ENCODE measurements at places on chromosomes 16 and 17.

GRCh38 chr17:57369509-57369945, 113.2 kb downstream of the MSI2 start:
- DNase-seq, result no peak

DNA sequence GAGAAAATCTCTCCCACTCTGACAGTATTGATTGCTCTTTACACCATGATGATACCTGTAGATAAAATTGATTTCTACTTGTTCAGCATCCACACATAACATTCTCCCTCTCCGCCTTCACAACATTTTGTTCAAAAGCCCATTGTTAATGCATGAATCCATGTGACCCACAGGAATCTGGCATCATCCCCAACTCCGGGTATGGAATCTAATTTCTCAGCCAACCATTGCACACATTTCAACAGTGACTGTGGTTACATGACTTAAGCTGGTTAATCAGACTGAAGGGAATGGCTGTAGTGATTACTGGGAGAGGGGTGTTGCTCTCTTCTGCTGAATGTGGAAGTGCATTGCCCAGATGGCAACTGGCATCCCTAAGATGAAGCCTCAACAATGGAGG, 161.4 kb upstream of the C16orf82 start:
- DNase-seq, result no peak

DNA sequence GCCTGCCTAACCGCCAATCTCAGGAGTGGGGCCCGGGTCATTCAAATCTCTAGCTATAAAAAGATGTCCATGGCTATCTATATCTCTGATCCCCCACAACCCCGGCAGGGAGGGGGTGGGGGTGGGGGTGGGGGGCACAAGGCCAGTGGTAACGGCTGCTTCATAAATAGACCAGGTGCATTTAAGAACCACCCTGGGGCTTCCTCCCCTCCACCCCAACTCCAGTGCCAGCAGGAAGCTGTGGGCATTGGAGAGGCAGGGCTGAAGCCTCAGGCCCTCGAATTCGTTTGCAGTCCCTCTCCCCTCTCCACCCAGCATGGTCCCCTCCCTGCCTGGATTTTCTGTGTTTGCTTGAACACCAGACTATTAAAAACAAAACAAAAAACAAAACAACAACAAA, 56.0 kb downstream of the RAP1GAP2 start:
- DNase-seq, result no peak

- DNase-seq, result no peak
These were observed 32.5 kb upstream of the TNRC6C start for GRCh38 chr17:77925831-77926543.

DNA sequence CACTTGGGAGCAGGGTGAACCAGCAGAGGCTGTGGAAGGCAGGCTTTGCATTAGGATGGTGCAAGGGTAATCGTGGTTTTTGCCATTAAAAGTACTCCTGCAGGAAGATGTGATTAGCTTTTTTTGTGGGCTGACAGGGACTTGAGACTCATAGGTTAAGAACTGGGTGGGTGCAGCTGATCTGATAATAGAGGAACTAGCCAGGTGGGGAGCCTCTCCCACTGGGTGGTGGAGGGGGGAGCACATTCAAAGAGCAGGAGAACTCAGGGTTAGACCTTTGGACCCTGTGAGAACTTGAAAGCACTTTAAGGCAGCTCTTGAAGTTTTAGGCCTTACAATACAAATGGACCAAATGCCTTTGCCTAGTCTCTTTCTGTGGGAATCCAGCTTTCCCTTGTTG, 32.4 kb downstream of the CCL4 start:
- no peak for DNase-seq

DNA sequence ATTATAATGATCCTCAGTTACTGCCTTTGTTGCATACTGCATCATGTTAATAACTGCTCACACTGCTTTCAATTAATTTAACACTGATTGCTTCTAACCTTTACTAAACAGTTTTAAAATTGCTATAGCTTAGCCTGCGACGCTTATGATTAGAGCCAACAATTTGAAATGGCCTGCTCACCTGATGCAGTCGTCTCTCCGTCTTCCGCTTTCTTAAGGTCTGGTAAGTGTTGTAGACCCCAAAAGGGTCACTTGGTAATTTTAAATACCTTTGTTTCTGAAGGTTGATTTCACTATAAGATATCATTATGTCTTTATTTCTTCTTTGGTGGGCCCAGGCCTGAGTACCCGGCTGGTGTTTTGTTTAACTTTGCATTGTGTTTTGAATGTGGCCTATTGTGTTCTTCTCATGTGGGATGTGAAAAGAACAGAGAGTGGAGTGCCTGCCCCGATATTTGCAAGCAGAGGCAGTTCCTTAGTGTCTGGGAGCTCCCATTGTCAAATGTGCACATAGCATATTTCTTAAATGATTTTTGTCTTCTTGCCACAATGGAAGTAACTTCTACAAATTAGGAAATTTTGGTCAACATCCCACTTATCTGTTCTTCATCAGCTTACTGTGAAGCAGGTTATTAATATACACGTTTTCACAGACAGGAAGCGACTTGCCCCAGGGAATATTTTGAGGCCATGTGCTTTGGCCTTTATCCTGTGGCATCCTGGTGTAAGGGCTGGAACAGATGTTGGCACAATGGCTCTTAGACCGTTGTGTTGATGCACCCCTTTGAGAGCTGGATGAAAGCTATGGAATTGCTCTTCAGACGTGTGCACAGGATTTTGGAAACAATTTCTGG, 2.9 kb downstream of the PHKB start:
- no peak for DNase-seq

DNA sequence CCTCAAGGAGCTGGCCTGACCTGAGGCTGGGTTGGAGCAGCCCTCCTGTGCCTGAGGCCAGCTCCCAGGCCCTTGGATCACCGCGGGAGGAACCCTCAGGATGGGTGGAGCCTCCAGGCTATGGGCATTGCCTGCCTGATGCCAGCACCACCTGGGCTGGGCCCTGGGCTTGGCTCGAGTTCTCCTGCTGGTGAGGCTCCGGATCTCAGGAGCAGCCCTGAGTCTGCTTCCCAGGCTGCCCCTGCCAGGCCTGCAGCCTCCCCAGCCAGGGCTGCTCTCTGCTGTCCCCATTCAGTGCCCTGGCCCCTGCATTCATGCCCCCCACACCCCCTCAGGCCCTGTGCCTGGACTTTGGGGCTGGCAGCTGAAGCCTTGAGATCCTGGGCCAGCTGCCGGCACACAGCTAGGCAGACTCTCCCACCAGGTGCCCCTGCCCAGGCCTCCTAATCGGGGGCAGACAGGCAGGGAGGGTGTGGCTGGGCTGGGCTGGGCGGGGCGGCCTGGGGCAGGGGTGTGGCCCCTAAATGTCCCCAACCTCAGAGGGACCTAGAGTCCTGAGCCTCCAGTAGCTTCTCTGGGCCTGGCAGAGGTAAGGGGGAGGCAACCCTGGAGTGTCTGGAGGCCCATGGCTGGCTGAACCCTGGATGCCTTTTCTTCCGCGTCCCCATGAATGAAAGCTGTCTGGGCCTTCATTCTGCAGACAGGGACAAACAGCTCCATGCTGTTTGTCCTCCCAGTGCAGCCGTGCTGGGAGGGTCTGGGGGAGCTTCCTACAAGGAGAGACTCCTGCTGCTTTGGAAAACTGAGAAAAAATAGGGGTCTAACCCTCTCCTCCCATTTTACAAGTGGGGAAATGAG, 1.1 kb upstream of the PIGQ start:
- no peak for DNase-seq

DNA sequence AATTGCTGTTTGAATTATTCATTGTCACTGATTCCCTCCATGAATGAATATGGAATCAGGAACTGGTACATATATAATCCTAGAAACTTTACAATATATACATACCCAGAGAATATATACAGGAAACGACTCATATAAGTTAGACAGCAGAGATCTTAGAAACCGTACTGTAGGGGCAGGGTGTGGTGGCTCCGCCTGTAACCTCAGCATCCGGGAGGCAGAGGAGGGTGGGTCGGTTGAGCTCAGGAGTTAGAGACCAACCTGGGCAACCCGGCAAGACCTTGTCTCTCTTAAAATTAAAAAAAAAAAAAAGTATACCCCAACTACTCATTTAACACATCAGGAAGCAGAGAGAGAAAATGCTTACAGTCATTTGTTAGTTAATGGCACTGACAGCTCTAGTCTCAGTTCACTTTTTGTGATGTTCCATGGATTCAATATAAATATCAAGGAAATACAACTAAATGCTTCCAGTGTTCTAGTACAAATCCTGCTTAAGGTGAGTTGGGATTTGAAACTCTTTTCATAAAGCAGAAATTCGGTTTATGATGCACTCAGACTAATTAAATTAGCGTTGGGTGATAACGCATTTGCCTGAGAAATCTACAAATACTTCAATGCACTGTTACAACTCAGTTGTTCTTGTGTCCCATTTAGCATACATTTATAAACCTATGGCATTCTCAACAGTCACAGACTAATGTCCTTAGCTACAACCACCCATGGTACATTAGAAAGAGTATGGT, 5.6 kb downstream of the GLG1 start:
- DNase-seq, result peak; percentile 64

DNA sequence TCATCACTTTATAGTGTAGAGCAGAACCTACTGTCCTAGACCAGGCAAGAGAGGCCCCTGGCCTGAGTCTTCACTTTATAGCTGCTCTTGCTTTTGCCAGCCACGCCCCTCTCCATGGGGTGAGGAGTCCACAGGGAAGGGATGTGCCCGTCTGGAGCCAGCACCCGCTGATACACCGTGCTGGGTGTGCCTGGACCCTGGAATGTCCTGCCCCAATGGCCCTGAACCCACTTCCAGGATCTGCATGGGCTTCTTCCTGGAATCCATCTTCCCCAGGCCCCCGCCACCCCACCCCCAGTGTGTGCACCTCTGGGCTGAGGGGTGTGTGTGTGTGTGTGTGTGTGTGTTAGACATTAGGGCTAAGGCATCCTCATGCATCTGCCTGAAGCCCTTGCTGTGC, 44.9 kb downstream of the MEOX1 start:
- no peak for DNase-seq

DNA sequence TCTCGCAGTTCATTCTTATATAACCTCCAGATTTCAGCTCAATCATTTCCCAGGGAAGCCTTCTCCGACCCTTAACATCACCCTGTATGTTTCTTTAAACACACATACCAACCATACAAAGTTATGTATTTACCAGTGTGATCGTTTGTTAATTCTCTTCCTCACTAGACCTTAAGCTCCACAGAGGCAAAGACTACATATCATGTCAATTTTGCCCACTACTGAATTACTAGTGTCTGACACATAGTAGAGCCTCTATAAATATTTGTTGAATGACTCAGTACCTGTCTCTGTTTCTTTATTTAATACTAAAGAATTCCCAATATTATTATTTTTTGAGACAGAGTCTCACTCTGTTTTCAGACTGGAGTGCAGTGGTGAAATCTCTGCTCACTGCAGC, 137.2 kb downstream of the SHISA9 start:
- DNase-seq, result no peak

DNA sequence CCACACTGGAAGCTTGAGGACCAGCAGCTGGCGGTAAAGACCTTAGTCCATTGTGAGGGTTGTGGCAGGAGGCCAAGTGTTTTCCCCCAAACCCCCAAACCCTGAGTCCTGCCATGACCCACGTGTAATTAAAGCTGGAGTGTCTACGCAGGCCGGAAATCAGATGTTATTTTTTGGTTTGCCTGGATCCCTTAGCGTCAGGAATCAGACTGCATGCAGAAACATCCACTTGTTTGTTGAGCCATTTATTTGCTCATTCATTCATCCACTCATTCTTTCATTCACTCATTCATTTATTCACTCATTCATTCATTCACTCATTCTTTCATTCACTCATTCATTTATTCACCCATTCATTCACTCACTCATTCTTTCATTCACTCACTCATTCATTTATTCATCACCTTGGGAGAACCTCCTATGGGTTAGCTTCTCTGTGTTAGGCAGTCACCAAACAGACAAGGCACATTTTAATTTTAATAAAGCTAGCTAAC, 313.1 kb downstream of the MAF start:
- no peak for DNase-seq

- no peak for DNase-seq
These were observed 688 bp upstream of the ITGB3 start for GRCh38 chr17:47252766-47253512.

GRCh38 chr17:33201283-33201682, 91.8 kb downstream of the ASIC2 start:
- no peak for DNase-seq

GRCh38 chr17:50207315-50207714, 5.9 kb upstream of the COL1A1 start:
- DNase-seq, result no peak

DNA sequence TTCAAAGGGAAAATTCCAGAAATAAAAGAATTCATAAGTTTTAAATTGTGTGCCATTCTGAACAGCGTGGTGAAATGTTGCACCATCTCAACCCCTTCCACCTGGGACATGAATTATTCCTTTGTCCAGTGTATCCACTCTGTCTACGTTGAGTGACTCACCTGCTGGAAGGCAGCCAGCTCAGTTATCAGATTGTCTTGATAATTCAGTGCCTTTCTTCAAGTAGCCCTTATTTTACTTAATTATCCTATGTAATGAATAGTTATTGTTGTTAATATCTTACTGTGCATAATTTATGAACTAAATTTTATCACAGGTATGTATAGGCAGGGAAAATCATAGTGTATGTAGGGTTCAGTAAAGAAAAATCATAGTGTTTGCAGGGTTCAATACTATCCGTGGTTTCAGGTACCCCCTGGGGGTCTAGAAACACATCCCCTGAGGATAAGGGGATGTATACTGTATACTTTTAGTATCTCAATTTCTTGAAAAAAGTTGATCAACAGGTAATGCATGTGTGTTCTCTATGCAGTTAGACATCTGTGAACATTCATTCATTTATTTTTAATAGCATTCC, 7.7 kb upstream of the PCTP start:
- DNase-seq, result no peak

GRCh38 chr16:55052348-55052734, 121.7 kb downstream of the IRX5 start:
- DNase-seq, result no peak

- no peak for DNase-seq
These were observed 50.5 kb downstream of the WWP2 start for GRCh38 chr16:69812688-69813014.

DNA sequence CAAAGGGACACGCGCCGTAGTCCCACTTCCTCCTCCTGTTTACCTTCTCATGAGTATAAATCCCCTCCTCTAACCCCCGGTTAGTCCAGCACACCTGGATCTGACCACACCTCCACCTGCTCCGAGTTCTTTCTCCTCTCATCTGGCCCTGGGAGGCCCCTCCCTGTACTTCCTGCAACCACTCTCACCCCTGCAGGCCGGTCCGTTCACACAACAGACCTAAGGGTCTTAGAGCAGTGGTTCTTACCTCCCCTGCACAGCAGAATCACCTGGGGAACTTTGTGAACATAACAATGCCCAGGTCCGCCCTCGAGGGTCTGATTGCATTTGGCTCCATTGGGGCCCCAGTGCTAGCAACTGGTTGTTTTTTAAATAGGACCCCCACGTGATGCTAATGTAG, 24.8 kb downstream of the TMEM114 start:
- no peak for DNase-seq

DNA sequence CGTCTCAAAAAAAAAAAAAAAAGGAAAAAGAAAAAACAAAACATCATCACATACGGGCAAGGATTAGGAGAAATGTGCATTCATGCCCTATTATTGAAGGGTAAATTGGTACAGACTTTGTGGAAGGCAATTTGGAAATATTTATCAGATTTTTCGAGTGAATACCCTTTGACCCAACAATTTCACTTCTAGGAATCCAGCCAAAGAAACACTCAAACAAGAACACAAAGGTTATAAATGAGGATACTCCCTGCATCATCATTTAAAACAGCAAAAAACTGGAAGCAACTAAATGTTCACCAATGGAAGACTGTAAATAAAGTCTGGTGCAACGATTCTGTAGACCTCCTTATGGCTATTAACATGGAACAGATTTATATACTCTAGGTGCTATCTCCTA, 12.9 kb downstream of the ZNF423 start:
- no peak for DNase-seq

GRCh38 chr17:55563363-55563762, 52.1 kb upstream of the SMIM36 start:
- DNase-seq, result no peak
